ENCODE measurements at places on chromosomes 4 and X.

GRCh38 chrX:133923113-133923512 is 62.3 kb downstream of the GPC3 start:
- DNase-seq: peak; percentile 14

DNA sequence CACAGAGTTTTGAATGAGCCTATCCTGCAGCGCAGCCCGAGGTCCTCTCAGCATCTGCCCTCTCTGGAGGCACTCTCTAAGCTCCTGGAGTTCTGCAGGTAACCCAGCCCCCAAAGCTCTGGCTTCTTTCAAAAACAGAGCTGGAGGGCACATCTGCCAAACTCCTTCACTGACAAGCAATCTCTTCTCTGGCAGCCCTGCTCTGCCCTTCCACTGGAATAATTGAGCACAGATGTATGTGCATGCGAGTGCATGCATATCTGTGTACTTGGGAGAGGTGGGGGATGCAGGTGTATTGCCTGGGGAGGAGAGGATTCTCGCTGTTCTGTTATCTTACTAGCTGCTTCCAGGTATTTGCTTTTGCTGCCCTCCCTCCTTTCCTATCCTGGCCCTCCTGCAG is 22.2 kb upstream of the PLP1 start:
- DNase-seq: no peak

- no peak for DNase-seq
These were observed 326.4 kb downstream of the DCHS2 start for GRCh38 chr4:154164931-154165839.

DNA sequence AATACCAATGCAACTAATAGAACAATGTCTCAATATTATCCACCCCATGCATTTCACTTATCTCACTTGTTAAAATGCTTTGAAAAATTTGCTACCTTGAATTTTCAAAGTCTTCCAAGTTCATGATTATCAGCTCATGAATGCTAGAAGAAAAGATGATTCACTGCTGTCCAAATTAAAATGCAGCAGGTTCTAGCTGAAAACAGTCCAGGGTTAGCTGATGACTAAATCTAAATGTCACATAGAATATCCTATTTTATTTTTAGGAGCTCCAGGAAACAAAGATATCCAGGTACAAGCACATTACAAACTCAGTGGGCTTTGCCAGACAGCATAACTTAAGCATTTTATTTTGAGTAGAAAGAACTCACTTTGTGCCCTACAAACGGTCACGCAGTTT is 38.0 kb upstream of the SPARCL1 start:
- no peak for DNase-seq

DNA sequence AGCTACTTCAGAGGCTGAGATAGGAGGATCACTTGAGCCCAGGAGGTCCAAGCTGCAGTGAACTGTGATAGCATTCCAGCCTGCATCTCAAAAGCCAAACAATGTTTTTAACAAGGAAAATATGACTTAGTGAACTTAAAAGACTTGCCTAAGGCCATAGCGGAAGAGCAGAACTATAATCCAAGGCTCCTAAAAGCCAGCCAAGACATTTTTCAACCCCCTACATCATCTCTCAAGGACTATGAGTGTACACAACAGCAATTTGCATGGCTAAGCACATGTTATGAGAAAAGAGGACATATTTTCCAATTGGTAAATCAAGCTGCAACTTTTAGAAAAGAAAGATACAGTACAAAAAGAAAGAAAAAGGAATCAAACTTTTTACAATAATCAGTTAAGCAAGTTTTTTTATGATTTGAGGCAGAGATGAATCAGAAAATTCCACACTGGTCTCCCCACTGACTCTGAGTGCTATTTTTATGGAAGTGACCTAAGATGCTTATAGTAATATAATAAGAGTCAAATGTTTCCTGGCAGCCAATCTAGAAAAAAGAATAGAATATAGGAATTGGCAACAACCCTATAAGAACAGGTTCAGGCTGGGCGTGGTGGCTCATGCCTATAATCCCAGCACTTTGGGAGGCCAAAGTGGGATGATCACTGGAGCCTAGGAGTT is 9.8 kb upstream of the ACOT9 start:
- no peak for DNase-seq

- DNase-seq: no peak
These were observed 95.1 kb downstream of the ARSF start for GRCh38 chrX:3136161-3136961.

Data from CD4-positive, alpha-beta T cell treated with Interleukin-2 at 100 ng/mL for 4 hours (primary cell).